ENCODE measurements at places on chromosomes 13 and 19.

DNA sequence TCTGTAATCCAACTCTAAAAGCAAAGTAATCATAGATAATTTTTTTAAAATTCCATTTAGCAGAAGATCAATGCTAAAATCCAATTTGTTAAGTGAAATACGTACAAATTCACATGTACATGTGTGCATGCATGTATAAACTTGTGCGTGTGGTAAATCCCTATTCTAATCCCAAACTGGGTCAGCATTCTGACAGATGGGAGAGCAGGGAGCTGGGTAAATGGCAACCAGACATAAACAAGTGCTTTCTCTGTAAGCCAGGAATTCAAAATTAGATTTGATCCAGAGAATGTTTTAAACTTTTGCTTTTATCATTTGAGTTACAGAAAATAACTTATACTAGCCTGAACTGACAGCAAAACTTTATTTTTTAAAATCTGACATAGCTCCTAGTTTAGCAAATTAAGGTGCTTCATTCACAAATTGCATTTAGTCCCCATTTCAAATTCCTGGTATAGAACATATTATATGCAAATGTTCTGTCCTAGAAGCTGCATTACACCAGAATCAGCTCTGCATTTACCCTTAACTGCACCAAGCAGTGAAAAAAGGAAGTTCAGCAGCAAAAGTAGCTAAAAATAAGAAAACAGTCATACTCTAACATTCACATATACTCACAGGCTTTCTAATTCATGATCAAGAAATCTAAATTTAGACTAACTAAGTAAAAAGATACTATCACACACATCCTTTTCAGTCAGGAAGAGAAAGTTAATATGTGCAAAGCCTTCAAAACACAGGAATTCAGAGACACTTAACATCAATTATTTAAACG, 32.6 kb downstream of the UBL3 start:
- no peak for DNase-seq

DNA sequence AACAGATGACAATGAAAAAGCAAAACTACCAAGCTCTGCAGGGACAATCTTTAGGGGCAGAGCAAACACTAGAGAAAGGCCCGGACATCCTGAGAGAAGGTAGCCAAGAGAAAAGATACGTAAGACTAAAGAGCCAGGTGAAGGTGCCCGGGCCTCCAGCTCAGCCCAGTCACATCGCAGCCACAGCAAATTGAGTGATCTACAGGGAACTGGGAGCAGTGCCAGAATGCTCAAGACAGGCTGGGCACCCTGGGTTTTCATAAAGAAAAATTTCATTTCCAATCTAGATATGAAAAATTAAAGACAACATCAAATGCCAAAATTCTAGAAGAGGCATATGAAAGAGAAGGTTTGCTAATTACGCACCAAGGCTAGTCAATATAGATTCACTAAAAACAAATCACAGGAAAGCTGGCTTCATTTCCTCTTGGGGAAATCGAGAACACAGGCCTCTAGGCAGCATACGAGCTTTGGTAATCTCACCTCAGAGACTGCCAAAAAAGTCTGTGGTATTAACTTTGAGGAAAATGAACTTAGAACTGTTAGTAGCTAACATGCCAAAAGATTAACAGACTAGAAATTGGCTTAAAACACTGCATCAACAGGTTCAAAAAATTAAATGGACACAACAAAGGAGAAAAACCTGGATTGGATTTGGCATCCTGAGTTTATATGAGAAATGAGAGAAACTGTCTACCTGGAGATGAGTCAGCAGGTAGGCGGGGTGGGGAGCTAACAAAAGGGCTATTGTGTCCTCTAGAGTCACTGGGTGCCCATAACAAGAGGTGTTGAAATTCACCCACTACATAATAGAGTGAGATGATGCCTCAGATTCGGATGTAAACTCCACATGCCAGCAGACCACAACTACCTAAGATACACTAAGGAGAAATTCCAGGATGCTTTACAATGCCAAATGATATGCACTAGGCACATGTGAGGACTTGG, 6.6 kb downstream of the ANKRD10 start:
- DNase-seq = peak; percentile 68

- peak; percentile 95 for DNase-seq
Observed at GRCh38 chr19:961866-962620, 22.1 kb upstream of the WDR18 start.

DNA sequence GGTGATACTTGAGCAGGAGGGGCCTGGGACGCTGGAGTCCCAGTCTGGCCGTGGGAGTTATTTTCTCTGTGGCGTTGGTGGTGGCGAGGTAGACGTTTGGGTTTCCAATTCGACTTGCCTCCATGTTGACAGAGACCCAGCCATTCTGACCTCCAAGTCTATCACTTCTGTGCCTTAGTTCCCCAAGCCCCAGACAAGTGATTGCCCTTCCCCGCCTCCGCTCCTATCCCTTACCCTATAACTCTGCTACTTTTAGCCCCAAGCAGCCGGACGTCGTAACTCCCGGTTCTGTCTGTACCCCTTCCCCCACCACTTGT, 549 bp downstream of the TIMM50 start:
- DNase-seq = no peak

DNA sequence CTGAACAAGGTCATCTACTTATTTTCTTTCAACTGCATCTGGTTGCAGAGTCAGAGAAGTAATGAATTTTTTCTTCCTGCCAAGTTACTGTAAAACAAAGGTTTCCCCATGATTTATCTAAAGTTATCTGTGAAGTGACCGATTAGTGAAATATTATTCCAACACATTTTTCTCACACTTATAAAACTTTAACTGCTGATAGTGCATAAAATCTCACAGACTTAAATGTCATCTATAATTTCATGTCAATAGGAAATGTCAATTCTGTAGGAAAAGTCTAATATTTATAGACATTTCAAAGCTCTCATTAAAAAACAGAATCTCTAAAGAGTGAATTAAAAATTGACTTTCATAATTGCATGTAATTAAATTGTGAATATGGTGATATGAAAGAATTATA, 397.2 kb downstream of the SLITRK1 start:
- DNase-seq = no peak

DNA sequence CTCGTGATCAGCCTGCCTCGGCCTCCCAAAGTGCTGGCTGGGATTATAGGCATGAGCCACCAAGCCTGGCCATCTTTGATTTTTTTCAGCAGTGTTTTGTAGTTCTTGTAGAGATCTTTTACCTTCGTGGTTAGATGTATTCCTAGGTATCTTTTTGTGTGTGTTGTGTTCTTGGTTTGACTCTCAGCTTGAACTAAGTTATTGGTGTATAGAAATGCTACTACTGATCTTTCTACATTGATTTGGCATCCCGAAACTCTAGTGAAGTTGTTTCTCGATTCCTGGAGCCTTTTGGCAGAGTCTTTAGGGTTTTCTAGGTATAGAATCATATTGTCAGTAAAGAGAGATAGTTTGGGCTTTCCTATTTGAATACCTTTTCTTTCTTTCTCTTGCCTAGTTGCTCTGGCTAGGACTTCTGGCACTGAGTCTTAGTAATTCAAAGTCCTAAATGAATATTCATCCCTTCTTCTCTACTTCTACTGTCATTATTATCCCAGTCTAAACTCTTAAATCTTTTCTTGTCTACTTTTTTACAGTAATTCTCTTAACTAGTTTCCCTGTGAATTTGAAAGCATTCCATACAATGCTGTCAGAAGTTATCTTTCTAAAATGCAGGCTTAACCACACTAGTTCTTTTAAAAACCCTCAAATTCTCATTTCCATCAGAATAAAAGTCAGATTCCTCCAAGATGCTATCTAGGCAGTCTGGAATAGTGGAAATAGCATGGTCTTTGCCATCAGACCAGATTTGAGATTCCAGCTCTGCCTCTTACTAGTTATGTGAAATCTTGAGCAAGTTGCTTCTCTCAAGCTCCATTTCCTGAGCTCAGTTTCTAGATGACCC, 7.0 kb downstream of the GPR18 start:
- no peak for DNase-seq

GRCh38 chr19:3041327-3041726, 12.2 kb upstream of the TLE2 start:
- DNase-seq = no peak

GRCh38 chr19:17627921-17628320, 60.2 kb downstream of the UNC13A start:
- no peak for DNase-seq
